Stimulated activated memory B cell treated with anti-CD40 and anti-IgM and Interleukin-4, amounts not matched to agents 10 μg/mL and 1 μg/mL and 100 μg/mL, for 72 hours (primary cell): ENCODE measurements at places on chromosomes 2 and 18.

- no peak for ATAC-seq
Observed at GRCh38 chr2:86062043-86062442, 43.6 kb downstream of the POLR1A start.

DNA sequence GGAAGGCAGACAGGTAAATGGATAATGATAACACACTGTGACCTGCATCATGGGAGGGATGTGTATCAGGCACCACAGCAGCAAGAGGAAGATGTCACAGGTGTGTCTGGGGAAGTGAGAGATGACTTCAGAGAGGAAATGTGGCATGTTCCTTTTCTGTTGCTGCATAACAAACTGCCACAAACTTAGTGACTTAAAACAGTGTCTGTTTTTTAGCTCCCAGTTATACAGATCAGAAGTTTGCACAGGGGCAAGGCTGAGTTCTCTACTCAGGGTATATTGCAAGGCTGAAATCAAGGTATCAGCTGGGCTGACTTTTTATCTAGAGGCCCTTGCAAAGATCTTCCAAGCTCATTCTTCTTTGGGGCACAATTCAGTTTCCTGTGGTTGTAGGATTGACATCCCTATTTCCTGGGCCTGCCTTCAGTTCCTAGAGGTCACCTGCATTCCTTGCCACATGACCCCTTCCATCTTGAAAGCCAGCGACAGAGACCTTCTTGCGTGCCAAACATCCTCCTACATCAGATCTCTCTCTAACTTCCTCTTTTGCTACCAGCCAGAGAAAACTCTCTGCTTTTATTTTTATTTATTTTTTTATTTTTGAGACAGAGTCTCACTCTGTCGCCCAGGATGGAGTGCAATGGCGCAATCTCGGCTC, 2.1 kb upstream of the MAP3K2 start:
- peak; percentile 35 for ATAC-seq

- ATAC-seq, result no peak
Observed at GRCh38 chr2:152395103-152395502, 60.1 kb downstream of the FMNL2 start.

GRCh38 chr18:44856157-44856556, 175.5 kb downstream of the SETBP1 start:
- no peak for ATAC-seq

DNA sequence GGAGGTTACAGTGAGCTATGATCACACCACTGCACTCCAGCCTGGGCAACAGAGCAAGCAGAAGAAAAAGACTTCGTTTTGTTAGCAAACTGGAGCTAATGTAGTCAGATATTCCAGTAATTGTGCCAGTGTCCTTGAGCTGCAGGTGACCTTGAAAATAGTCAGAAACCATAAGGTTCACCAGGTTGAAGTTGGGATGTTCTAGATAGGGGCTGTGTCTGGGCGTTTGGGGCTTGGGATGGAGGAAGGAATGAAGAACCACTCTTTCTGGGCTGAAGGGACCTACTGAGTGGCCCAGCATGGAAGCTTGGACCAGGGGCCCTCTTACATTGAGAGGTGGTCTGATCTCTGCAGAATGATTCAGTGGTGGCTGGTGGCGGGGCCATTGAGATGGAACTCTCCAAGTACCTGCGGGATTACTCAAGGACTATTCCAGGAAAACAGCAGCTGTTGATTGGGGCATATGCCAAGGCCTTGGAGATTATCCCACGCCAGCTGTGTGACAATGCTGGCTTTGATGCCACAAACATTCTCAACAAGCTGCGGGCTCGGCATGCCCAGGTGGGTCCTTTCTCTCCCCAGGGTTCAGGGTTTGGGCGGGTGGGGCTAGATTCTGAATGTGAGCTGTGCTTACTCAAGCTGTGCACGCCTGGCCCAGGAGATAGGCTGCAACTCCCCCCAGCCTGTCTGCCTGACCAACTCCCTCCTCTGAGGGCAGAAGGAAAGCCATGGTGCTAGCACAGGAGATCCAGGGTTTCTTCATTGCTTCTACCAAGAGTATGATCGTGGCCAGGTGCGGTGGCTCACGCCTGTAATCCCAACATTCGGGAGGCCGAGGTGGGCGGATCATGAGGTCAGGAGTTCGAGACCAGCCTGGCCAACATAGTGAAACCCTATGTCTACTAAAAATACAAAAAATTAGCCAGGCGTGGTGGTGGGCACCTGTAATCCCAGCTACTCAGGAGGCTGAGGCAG, 17.1 kb downstream of the CCT7 start:
- no peak for ATAC-seq

GRCh38 chr2:101354420-101355311, 32.6 kb downstream of the CREG2 start:
- no peak for ATAC-seq

- ATAC-seq, result no peak
Observed at GRCh38 chr2:229350117-229350805, 79.2 kb upstream of the PID1 start.

GRCh38 chr18:58562999-58563667, 65.8 kb downstream of the ALPK2 start:
- peak; percentile 71 for ATAC-seq

DNA sequence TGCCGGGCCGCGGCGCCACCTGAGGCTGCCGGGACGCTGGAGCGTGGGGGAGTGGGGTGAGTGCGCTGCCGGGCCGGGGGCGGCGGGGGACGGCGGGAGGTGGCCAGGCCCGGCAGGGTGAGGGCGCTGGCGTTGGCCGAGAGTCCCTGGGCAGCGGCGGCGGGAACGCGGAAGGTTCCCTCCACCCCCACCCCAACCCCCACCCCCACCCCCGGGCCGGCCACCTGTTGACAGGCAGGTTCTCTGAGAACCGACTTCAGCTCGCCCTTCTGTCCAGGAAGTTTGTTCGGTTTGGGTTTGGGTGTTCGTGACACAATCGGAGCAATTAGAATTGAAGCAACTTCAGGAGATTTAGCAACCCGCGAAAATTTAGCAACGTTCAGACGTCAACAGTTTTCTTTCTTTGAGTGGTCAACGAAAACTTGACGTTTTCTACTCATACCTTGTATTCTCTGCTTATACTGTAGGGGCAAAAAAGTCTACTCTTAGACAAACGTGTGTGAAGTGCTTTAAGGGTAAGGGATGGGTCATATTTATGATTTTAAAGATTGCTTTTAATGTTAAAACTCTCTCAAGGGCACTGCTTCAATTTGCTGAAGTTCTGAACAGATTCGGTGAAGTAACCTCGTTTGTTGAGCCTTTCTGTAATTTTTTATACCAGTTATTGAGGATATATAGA, 9.3 kb downstream of the OTX1 start:
- ATAC-seq, result no peak

DNA sequence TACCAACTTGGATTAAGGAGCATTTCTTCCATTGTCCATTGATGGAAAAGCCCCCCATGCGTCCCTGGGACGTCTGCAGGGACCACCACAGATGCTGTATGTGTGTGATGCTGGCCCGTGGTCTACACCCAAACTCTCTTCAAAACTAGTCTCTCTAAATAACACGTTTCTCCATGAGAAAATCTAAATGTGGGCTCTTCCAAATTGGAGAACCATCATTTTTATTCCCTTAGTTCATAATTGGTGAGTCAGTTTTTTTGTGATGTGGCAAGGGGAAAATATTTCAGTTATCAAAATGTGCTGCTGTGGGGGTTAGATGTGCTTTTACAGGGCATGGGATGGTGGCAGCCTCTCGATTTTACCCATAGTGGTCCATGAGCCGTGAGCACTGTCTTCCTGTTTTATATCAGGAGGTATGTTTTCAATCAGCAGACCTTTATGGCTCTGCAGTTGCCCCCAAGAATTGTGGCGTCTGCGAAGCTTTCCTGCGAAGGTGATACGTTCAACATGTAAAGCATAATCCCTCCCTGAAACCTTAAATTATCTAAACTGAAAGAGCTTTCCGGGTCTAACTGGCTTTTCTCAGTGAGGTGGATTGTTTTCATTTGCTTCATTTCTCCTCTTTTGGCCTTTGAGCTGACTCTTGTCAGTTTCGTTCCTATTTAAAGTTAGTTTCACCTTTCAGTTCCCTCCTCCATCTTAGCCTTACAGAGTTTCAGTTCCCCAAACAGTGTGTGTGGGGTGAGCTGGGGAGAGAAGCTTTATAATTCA, 78.4 kb downstream of the SETBP1 start:
- ATAC-seq, result peak; percentile 95

GRCh38 chr2:157897106-157897971, 21.2 kb upstream of the ACVR1 start:
- ATAC-seq, result peak; percentile 73

GRCh38 chr18:78979056-78979729, 425 bp upstream of the SALL3 start:
- no peak for ATAC-seq

DNA sequence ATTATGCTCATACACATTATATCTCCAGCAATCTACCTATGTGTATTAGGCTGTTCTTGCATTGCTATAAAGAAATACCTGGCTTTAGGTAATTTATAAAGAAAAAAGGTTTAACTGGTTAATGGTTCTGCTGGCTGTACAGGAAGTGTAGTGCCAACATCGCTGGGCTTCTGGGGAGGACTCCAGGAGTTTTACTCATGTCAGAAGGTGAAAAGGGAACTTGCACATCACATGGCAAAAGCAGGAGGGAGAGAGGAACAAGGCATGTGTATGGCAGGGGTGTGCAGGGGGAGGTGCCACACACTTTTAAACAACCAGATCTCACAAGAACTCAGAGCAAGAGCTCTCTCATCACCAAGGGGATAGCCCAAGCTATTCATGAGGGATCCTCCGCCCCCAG, 715.4 kb upstream of the ZEB2 start:
- ATAC-seq, result no peak

DNA sequence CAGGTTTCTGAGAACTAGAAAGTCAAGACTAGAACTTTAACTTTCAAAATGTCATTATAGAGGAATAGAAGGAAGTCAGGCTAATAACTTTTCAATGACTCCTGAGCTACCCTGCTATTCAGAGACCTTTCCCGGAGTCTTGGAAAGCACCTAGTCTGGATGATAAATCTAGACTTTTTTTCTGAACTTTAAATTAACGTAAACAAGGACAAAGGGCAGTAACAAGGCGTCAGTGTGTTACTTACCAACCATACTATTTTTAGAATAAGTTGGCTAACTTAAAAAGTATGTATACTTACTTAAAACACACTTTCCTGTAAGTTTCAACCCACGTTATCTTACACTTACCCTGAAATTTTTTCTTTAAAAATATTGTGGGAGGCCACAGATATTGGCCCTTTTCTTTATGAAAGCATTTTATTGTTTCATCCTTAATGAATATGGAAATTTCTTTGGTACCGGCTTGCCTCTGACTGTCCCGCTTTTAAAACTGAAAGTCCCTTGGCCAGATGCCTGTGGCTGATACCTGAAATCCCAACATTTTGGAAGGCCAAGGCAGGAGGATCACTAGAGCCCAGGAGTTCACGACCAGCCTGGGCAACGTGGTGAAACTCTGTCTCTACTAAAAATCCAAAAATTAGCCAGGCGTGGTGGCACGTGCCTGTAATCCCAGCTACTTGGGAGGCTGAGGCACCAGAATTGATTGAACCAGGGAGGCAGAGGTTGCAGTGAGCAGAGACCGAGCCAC, 9.7 kb downstream of the PMAIP1 start:
- no peak for ATAC-seq

- no peak for ATAC-seq
Observed at GRCh38 chr18:63382843-63383242, 15.8 kb upstream of the KDSR start.

- no peak for ATAC-seq
Observed at GRCh38 chr2:88642278-88642677, 15.0 kb upstream of the EIF2AK3 start.

DNA sequence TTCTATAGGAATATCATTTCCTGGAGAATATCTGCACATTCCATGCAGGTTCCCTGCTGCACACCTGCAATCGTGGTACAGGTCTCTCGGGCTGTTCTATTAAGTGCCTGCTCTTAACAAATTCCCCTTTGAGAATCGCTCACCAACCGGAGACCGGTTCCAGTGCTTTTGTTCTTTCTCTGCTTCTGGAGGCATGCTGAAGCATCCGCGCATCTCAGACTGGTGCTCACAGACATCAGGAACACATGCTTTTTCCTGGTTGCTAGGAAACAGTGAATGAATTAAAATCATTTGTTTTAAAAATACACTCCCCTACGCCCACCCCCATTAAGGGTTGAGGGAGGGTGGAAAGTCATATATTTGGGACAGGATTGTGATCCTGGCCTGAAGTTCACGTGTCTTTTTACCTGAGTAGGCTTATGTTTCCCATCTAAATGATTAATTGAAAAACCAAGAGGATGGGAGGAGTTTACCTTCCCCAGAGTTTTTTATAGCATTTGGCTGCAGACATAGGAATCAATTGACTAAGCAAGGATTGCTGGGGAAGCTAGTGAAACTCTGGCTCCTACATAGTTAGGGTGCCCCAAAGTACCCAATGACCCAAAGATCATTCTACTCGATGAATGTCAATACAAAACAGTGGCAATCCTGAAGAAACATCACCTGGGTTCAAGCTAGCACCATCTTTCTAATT, at the start of gene C2orf80:
Gene C2orf80, minus strand, starts transcription at position 221 of the 694 bp plus-strand sequence. CDS start 3,044 bp downstream, outside the sequence.
- no peak for ATAC-seq

GRCh38 chr2:156778916-156779315, 342.7 kb downstream of the GPD2 start:
- no peak for ATAC-seq

DNA sequence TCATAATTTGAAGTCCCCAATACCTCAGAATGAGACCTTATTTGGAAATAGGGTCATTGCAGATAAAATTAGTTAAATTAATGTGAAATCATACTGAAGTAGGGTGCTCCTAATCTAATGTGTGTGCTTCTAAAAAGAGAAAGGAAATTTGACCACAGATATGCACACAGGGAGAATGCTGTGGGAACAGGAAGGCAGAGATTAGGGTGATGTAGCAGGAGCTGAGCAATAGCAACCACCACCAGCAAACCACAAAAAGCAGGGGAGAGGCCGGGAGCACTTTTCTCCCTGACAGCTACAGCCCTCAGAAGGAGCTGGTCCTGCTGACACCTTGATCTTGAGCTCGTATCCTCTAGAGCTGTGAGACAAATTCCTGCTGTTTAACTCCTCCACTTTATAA, 24.6 kb upstream of the SCG2 start:
- ATAC-seq, result peak; percentile 12

DNA sequence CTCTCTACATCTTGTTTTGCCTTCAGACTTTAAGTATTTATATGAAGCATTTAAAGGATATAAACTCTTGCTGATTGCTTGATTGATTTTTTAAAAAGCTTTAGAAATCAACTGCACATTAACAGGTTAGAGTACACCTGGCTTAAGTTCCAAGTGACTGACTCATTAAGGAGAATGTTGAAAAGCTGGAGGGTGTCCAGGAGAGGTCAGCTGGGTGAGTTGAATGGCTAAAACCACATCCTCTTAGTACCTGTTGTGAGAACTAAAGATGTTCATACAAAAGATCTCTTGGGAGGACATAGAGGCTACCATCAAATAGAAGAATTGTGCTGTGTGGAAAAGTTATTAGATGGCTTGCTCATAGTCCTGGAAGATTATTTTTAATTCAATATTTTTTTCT, 206.8 kb downstream of the TXNL1 start:
- ATAC-seq, result no peak

- no peak for ATAC-seq
Observed at GRCh38 chr2:151786483-151786882, 41.7 kb downstream of the ARL5A start.

- no peak for ATAC-seq
Observed at GRCh38 chr2:70340761-70341476, 39.1 kb upstream of the FAM136A start.

- no peak for ATAC-seq
Observed at GRCh38 chr2:225052703-225053102, 10.4 kb upstream of the DOCK10 start.

GRCh38 chr2:65877331-65878010, 445.1 kb upstream of the SPRED2 start:
- peak; percentile 28 for ATAC-seq
